IPS-NIHi11 (cell line): ENCODE measurements at places on chromosomes 7 and 10.

- DNase-seq = no peak
Observed at GRCh38 chr7:143120691-143121405, 11.0 kb upstream of the PIP start.

GRCh38 chr7:50426280-50427045 is 23.7 kb downstream of the FIGNL1 start:
- DNase-seq = no peak

DNA sequence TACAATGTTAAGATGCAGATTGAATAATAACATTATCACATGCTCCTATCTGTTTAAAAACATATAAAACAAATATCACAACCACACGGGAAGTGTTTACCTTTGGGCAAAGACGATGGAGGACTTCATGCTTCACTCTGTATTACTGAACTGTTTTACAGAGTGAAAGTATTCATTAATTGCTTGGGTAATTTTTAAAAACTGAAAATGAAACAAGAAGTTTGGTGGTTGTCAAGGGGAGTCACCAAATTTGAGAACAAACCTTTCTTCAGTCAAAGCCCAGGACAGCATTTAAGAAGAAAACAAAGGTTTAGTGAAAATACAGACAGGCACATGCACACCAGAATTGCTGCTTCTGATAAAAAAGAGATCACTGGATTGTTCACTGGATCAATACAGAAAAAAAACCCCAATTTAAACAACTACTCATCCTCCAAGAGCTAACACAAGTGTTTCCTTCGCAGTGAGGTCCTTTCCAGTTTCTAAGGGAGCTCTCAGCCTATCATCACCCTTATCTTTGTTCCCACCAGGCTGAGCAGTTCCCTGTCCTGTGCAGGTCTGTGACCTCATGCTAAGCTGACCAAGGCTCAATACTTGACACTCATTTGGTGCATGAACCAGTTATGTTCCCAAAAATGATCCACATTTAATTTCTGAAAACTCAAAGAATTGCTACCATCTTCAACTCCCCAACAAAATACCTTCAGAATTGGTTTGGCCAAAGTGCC is 8.8 kb downstream of the PARP12 start:
- no peak for DNase-seq

DNA sequence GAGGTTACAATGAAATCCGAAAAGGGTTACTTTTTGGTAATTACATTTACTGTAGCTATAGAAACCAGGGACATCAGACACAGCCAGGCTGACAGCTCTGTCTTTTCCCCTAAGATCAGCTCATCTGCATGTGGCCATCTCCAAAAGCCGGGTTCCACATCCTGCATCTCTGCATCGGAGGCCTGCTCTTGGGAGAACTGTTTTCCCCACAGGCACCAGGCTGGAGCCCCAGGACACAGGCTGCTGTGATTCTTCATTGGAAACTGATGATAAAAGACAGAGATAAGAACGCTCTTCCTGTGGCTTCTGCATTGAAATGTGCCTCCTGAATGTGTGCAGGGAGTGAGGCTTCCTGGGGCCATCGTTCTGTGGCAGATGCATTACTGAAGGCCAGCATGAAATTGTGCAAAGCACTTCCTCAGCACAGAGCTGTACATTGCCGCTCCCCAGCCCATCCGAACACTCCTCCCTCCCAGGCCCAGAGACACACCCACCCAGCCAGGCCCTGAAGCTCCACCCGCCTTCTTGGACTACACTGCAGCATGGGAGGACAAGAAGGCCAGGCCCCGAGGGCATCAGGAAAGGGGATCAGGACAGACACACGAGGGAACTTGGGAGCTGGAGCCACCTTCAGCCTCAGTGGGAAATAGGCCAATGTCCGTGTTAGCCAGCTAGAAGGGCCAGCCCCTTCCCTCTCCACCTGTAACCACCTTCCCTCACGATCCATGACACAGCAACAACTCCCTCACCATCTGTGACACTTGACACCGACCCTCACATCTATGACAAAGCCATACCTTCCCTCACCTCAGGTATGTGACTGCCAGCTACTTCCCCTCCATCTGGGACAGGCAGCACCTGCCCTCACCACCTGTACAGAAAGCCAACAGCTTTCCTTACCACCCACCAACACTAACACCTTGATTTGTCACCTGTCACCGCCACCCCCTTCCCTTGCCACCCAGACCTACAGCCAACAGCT is 113.2 kb downstream of the GRID1 start:
- peak; percentile 59 for DNase-seq

DNA sequence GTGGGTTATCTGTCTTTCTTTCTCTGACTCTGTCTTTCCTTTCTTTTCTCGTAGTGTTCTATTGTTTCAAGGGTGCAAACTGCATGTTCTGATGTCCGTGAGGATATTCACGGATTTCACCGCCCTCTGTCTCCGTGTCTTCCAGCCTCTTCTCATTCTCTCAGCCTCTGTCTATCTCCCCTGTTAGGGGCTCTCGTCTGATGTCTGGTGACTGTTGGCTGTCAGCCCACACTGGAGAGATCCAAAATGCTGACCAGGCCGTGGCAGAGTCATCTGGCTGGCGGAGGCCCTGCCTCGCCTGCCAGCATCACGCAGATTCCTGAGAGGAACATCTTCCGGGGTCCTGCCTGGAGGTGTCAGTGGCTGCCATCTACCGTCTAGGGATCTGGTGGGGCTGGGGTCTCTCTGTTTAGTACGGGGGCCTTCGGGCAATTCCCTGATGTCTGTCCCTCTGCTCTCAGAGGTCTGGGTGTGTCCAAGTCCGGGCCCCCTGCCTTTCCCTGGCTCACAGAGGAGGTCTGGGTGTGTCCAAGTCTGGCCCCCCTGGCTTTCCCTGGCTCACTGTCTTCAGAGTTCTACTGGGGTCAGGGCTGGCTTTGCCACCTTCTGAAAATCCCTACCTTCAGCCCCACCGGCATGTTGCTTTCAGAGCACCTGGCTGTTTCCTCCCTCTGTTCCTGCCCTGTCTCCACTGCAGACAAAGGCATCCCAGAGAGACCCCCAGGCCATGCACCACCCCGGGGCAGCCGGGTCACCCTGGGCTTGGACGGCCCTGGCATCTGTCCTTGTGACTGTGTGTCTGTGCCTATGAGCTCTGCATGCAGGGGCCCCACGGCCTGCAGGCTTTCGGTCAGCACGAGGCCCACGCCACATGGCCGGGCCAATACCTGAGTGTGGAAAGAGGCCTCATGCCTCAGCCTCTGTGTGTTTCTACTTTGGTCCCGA is 14.0 kb upstream of the SCART1 start:
- no peak for DNase-seq

GRCh38 chr7:45638916-45639315 is 64.7 kb downstream of the ADCY1 start:
- no peak for DNase-seq

DNA sequence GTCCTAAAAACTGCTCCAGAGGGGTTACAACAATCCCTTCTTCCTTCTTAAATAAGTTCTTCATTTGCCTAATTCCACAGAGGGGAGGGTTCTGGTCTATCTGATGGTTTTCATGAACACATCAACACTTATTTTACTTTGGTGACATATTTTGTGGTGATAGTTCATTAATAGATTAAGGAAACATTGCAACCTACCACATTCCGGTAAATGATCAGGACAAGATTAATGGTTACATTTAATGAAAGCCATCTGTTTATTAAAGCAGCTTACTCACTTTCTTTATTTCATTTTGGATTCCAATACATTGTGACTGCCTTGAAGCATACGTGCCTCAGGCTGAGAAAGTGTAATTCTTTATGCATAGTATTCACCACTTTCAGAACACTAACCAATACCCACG is 101.0 kb downstream of the SKIDA1 start:
- no peak for DNase-seq

DNA sequence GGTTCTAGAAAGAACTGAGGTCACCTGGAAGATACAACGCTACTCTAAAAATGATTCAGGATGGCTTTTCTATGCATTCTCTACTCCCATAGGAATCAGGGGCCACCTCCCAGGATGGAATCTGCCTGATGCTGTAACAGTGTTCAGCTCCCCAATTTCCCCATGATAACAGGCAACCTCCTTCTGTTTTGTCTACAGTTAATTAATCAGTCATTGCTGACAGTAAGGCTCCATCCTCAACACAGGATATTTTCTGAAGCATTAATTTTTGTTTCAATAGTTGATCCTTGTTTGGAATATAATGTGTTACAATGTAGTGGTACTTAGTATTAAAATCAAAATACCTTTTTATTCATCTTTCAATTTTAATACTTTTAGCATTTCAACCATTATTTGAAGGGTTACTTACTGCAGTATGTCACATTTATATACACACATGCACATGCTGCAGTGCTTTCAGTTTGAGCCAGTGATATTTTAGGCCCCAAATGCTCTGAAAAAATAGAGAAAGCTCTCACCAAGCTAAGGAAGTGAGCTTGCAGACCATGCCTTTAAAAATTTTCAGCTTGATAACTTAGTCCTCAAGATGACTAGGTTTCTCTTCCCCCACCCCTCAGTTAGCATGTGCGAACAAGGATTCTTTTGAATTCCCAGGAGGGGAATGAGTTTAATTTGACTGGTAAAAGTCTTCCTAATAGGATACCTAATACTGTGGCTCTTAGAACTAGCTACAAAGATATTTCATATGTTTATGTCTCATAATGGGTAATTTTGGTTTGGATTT is 592 bp upstream of the PIK3CG start:
- DNase-seq = no peak

DNA sequence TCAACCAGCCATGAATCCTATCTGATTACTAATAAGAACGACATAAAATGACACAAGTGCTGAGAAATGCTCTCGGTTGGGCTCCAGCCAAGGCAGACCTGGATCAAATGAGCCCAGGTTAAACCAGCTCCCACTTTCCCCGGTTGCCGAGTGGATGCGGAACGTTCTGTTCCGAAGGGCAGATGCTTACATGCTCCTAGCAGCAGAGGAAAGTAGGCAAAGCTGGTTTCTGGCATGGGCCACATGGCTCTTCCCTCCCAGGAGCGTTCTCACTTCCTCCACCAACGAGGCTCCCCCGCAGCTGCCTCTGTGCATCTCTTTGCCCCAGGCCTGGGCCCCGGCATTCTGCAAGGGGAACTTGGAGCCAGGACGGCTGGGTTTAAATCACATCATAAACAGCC is 61.8 kb upstream of the SDK1 start:
- no peak for DNase-seq

DNA sequence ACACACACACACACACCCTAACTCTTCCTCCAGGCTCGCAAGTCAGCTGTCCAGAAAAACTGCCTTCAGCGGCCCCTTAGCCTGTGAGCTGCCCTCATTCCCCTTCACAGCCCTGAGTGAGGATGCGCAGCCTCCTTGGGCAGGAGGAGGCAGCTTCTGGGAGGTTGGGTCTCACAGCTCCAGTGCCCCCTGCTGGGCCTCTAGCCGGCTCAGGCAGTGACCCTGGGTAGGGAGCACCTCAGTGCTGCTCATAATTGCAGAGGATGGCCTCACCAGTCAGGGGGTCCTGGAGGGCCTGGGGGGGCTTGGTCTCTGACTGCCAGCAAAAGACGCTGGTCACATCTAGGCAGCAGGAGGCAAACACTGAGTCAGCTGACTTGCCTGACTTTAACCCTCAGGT is 43.7 kb downstream of the ZNF273 start:
- peak; percentile 51 for DNase-seq

- DNase-seq = no peak
Observed at GRCh38 chr10:25974897-25975459, 40.9 kb downstream of the MYO3A start.

DNA sequence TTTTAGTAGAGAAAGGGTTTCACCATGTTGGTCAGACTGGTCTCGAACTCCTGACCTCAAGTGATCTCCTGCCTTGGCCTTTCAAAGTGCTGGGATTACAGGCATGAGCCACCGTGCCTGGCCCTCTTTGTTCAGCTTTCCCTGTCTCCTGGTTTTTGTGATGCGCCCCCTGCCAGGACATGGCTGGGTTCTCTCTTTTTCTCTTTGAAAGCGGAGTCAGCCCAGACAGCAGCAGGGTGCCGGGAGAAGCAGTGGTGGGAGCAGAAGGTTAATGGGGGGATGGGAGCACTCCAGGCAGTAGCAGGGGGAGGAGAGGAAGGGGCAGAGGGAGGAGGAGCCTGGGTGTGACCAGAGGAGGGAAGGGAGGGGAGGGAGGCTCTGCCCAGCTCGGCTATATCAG is 1.8 kb downstream of the MUC3A start:
- peak; percentile 91 for DNase-seq

DNA sequence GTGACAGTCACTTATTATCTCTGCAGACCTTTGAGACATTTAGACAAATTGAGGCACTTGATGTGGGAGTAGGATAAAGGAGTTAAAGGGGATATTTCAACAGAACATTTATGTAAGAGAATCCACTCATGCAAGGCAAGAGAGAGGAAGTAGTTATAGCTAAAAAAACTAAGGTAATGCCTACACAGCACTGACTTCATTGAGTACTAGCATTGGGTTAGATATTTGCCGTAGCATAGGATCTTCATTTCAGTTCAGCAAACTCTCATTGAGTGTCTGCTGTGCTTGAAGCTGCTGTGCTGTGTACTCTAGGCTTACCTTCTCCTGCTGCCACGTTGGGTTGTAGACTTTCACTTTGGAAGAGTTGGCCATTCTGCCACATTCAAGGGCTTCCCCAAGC is 10.5 kb upstream of the ENTPD1 start:
- DNase-seq = no peak

DNA sequence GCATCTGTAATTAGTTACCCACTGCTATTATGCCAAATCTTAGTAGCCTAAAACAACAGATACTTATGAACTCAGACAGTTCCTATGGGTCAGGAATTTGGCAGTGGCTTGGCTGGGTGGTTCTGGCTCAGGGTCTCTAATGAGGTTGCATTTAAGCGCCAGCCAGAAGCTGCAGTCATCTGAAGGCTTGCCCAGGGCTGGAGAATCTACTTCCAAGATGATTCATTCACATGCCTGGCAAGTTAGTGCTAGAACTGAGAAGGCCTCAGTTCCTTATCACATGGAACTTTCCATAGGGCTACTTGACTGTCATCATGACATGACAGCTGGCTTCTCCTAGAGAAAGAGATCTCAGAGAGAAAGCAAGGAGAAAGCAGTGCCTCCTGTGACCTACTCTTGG is 121.3 kb downstream of the AVL9 start:
- DNase-seq = no peak

DNA sequence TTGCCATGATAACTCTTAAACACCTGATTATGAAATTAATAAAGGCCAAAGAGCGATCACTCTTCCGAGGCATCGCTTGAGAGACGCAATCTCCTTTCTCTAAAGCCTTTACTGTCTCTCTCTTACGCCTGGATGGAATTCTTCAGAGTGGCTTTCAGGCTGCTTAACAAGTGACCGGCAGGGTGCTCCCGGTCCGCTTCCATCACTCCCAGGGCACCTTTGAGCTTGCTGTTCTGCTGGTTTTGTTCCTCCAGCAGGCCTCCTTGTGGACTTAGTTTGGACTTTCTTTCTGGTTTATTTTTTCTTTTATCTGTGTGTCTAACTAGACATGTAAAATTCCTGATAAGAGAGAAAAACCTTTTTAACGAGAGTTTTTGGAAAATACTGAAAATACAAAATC is 60.9 kb downstream of the MRPL32 start:
- DNase-seq = peak; percentile 55

DNA sequence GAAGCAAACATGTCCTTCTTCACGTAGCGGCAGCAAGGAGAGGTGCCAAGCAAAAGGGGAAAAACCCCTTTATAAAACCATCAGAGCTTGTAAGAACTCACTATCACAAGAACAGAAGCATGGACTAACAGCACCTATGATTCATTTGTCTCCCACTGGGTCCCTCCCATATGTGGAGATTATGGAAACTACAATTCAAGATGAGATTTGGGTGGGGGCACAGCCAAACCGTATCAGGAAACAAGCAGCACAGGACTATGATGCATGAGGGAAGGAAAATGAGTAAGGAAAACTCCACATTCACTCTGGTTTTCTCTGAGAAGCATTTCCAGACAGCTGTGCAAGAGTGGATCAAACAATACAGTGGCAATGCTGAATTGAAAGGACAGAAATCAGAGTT is 81.6 kb downstream of the RSU1 start:
- DNase-seq = no peak

- DNase-seq = no peak
Observed at GRCh38 chr10:47378606-47379444, 5.3 kb downstream of the ZNF488 start.
